NT2/D1 (cell line): ENCODE measurements at places on chromosomes 2 and 18.

- no peak for DNase-seq
These were observed 256.9 kb downstream of the NDUFA10 start for GRCh38 chr2:239768031-239768790.

DNA sequence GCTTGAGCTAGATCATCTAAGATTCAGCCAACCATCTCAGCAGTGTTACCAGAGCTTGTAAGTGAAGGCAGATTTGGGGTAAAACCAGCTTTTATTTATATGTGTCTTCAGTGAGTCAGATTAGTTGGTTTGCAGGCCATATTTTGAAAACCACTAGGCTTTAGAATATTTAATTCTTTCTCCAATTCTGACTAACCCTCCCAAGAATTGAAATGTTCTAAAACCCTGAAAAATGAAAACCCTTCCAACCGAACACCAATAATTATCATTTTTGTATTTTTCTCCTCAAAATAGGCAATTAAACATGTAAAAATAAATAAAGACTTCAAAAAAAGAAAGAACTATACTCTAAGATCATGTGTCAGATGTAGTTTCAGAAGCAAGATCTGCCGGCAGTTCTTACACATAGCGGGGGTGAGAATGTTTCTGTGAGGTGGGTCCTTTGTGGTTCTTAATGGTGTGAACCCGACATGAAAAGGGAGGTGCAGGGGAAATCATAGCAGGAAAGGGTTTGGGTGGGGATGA, 14.2 kb downstream of the PLEK start:
- no peak for DNase-seq

DNA sequence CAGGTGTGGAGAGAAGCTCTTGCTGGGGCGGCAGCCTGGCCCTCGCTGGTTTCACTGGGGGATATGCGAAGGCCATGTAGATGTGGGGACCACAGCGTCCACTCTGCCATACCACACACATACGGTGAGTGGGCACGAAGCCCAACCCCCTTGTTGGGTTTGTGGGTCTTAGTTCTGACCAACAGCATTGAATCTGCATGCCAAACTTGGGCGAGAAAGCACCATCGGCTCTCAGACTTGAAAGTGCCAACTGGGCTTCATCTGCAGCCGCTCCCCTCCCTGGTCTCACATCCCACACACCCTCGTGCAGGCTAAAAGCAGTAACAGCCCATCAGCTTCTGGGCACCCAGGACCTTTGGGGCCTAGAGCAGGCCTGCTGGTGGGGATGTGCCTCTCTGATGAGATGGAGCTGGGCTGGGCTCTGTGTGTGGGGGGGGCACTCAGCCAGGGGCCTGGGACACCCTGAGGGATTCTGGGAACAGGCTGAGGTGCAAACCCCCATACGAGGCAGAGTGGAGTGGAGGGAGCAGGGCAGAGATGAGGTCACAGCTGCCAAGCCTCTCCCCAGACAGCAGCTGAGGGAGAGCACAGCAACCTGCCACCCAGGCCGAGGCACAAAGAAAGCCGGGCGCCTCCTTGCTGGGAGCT, 264.4 kb downstream of the TWIST2 start:
- DNase-seq = no peak

DNA sequence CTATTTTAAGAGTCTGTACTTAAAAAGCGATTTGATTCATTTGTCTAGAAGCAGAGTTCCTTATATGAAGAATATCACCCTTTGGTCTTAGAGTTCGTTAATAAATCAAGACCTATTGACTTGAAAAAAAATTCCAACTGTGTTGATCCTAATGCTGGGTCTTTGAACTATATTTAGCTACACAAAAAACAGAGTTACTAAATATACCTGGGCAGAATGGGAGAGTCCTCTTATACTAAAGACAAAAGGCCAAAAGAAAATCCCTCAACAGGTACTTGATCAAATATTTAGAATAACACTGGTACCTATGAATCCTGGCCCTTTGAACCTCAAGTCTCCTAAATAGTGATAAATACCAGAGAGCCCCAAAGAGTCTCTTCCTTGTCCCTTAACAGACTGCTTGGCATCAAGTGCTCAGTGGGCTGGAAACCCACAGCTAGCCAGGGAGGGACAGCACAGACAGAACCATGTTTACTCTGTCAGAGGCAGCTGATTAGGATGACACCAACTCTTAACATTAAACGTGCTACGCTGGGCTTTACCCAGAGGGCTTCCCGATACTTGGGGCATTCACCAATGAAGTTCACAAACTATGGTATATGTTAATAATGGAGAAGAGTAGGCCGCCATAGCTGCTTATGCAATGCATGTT, 95.1 kb downstream of the FIGN start:
- no peak for DNase-seq

GRCh38 chr2:219124381-219125110, 36.1 kb downstream of the NHEJ1 start:
- no peak for DNase-seq
